ENCODE measurements at places on chromosomes 11 and 22.

- DNase-seq = no peak
These were observed 361.6 kb downstream of the GUCY1A2 start for GRCh38 chr11:106656646-106657045.

GRCh38 chr11:110434952-110435779, 5.4 kb downstream of the FDX1 start:
- DNase-seq = peak; percentile 72

DNA sequence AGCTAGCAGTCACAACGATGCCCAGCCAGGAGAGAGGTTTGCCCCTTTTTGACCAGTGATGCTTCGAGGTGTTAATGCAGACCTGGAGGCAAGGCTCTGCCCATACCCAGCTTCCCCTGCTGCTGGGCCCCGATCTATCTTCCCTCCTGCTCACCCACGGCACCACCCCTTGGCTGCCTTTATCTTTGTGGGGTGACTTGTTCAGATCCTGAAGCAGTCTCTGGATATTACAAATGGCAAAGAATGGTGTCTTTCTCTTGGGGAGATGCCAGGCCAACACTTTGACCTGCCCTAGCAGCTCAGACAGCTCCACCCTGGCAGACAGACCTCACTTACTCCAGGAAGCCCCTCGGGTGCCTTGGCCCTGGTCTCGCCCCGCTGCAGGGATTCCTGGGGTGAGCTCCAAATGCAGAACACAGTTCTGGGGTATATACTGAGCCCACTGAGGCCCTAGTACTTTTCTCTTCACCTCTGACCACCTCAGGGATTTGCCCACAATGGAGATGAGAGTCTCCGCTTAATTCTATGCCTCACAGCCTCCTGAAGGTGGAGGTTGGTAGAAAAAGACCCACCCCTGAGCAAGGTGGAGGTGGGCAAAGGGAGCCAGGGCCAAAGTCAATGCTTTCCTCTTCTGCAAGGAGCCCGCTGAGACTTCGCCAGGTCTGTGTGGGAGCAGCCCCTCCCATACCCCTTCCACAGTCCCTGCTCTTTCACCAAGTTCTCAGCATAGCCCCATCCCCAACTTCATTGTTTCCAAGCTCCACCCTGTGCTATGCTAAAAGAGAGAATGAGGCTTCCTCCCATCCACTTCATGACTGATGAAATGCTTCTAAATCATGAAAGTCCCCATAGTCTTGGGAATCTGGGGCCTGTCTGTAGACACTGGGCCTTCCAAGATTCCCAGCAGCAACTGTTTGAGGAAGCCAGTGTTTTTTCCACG, 11.1 kb upstream of the ST3GAL4 start:
- DNase-seq = no peak

- DNase-seq = no peak
These were observed 127.4 kb downstream of the DSCAML1 start for GRCh38 chr11:117669616-117670015.

DNA sequence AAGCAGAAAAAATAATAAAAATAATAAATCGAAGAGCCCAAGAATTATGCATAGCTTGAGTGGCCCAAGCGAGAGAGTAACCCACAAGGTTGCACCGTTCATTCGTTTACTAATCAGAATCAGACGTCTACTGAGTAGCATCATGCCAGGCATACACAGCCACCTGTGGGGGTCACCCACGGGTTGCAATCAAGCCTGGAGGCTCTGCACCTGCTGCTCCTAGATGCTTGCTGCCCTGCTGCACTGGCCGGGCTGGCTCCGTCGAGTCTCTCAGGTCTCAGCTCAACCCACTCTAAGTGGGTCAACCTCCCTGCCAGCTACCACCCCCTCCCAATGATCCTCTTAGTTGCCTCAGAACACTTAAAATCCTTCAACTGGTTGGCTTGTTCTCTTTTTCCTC, 2.0 kb upstream of the TESMIN start:
- peak; percentile 64 for DNase-seq

GRCh38 chr11:116215471-116216113, 557.2 kb downstream of the BUD13 start:
- peak; percentile 78 for DNase-seq

GRCh38 chr11:128331317-128331716, 256.0 kb downstream of the ETS1 start:
- peak; percentile 18 for DNase-seq

DNA sequence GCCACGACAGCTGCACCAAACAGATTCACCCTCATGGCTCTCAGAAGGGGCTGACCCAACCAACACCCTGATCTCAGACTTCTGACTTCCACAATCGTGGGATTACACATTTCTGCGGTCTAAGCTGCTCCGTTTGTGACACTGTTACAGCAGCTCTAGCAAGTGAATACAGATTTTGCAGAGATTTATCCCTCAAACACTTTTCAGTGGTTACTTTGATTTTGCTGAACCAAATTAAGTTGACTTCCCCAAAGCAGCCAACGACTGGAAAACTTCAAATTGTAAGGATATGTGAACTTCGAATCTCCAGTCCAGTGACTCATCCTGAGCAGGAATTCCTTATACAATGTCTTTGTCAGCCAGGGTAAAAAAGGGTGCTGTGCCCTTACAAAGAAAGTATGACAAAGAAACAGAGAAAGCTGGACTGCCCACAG, 14.8 kb upstream of the INCENP start:
- no peak for DNase-seq

GRCh38 chr11:63023841-63024648, 8.4 kb upstream of the SLC22A8 start:
- peak; percentile 75 for DNase-seq

DNA sequence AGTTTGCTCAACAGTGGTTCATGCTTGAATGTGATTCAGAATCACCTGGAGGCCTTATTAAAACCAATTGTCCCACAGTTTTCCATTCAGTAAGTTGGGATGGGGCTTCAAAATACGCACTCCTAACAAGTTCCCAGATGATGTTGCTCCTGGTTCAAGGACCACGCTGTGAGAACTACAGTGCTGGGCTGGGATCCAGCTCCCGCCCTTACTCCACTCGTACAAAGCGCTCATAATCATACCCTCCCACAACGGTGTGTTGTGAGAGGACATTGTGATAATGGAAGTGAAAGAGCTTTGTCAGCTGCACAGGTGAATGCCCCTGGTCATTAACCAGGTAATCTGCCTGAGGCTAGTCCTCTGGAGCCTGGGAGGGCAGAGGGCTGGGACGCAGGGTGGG, 1.3 kb upstream of the CD82 start:
- DNase-seq = peak; percentile 95

DNA sequence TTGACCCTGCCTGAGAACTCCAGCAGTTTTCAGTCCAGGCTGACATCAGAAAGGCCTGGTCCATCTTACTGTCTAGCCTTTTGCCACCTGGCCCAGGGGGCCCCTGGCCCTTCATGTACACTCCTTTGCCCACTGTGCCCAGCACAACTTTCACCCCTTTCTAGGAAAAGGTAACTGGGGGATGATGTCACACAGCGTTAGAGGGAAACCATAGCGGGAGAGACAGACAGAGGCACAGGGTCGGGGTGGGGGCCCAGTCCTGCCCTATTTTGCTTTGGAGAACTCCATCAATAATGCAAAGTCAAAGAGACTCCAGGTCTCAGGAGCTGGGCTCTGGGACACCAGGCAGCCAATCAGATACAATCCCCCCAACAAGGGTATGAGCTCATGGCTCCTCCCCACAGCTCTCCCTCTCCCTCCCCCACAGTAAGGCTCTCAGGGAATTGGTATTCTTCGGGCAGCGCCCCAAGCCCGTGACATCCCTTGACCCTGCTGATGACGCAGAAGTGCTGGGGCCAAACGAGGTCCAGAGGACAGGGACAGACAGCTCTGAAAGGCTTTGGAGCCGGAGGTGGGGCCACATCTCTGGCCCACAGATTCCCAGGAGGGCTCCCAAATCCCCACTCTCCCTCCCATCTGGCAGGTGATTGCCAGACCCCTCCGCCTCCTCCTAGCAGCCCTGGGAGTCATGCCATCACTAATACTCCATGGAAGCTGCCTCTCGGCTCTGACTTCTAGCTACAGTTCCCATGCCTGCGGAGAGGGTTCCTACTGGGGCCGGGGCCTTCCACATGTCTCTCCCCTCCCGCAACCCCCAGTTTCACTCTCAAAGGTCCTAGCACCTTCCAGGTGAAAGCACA, 5.9 kb downstream of the USP2 start:
- peak; percentile 81 for DNase-seq

DNA sequence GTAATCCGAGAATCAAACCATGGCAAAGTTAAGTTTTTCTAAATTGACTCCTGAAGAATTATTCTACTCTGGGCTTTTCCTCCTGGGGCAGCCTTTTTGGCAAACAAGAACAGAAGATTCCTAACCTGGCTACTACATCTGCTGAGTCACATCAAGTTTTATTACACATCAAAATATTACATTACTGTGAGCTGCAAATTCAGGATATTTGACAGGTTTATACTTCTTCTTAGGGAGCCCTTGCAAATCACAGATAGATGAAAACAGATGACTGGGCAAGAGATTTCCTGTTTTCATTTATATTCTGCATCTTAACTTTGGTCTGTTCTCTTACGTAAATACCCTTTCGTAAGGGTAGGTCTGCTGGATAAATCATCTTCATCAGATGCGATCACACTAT, 23.6 kb downstream of the XRRA1 start:
- DNase-seq = no peak

- DNase-seq = no peak
These were observed 546.1 kb downstream of the BUD13 start for GRCh38 chr11:116226731-116227130.

- DNase-seq = peak; percentile 54
These were observed 1.3 kb upstream of the CLDN25 start for GRCh38 chr11:113778111-113778910.

GRCh38 chr11:76788661-76789442, 5.7 kb downstream of the TSKU start:
- peak; percentile 95 for DNase-seq

- peak; percentile 27 for DNase-seq
These were observed 56.7 kb downstream of the CTSC start for GRCh38 chr11:88280673-88281316.

- DNase-seq = no peak
These were observed 13.6 kb upstream of the JAML start for GRCh38 chr11:118238421-118238820.
